ENCODE measurements at places on chromosomes 3 and 15. TPM values are rescaled to one million over a fixed set of nuclear protein-coding genes. Genes with fewer than 3 reads are reported as not detected.
A peak's percentile ranks its signal among the peaks of the same experiment; 100 is the strongest.

DNA sequence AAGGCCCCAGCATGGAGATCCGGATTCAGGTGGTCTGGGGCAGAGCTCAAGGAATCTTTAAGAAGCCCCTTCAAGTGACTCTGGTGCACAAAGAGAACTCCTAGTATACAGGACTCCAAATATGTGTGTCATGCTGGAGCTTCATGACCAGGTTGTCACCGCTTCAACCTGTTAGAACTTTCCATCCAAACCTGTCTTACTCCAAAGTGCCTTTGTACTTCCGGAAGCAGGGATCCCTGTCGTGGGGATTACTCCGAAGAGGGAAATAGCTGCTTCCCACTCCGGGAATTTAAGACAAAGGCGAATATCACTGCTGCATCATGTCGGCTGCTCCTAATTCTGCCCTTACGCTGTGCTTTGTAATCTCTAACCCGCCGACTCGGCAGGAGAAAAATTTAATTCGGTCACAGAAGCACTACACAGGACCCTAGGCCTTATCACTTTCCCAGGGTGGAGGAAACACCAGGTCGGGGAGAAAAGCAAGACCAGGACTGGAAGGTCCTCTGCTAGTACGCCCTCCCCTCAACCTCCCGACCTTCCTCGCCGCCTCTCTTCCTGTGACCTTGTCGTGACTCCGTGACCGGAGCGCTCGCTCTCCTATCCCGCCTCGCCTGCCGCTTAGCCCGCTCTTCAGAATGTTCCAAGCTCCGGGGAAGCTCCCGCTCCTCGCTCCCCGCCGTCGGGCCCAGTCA, 730 bp downstream of the HIGD1A start:
- DNase-seq: peak; percentile 40

DNA sequence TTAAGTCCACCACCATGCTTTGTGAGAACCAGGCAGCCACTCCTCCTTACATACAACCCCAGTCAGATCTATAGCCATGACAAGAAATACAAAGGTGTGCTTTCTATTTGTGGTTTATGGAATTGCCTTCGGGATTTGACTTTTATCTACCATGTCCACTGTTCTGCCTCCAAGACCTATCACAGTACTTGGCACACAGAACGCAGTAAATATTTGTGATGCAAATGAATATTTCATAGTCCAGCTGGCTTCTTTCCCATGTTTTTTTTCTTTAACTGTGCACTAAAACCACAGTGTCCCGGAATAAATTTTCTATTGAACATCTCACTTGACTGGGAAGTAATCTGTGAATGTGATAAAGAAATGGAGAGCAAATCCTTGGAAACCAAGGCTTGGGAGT, 314.7 kb downstream of the RORA start:
- no peak for DNase-seq

DNA sequence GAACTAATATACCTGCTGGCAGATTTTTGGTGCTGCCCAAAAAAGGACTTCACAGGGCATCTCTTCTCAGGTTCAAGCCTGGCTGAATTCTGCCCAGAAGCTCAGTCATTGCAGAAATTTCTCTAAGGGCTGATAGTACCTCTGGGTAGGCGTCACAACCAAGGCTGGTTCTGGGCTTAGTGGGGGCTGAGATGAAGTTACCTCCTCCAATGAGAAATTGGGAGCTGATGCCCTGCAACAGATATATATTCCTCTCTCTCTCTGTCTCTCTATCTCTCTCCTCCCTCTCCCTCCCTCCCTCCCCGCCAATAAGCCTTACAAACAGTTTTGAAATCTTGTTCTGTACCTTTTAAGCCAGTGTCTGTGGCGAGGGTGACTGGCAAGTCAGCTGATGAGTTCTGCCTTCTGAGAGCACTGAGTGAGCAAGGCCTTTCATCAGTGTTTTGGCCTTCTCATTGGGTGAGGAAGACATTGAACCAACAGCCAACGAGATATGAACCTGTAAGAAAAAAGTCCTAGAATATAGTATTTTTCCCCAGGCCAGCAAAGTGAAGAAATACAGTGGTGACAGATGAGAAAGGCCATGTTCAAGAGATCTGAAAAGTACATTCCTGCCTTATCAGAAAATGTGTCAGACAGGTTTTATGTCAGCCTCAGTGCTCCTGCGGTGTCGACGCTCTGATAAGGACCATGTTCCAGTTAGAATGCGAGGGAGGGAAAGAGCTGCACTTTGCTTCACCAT, 45.5 kb downstream of the TMEM39A start:
- no peak for DNase-seq

- DNase-seq: no peak
Measured at GRCh38 chr15:60788692-60789103, 309.8 kb upstream of the ICE2 start.

DNA sequence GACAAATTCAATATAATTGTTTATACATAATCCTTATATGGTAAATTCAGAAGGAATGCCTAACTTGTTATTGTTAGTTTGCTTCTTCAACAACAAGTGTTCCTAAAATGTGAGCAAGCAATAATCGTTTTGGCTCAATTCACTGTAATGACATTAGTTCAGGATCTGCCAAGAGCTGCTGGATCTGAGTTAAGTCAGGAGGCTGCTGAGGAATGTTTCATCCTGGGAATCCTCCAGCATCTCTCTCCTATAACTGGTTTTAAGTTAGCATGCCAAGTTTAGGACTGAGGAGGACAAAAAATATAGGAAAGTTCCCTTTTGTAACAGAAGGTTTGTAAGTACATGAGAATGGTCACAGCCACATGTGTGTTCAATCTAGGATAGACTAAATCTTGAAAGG, 4.9 kb upstream of the GTF2A2 start:
- DNase-seq: no peak

- no peak for DNase-seq
Measured at GRCh38 chr3:115190747-115191146, 43.7 kb upstream of the ZBTB20 start.

GRCh38 chr3:43388915-43389314, 102.6 kb downstream of the SNRK start:
- DNase-seq: no peak

DNA sequence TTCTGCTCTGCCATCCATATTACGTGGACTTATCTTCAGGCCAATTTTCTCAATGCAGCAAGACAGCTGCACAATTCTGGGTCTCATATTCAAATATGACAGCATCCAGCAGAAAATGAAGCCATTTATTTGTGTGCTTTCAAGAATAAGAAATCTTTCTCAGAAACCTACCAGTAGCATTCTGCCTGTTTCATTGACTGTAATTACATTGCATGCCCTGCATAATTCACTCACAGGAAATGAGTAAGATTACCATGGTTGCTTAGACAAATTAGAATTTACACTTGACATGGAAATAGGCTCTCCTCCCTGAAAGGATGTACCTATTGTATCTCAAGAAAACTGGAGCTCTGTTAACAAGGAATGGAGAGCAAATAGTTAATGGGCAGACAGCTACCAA, 346.6 kb upstream of the DCBLD2 start:
- DNase-seq: peak; percentile 24

- peak; percentile 16 for DNase-seq
Measured at GRCh38 chr3:122563717-122564025, 429 bp downstream of the PARP9 start.

DNA sequence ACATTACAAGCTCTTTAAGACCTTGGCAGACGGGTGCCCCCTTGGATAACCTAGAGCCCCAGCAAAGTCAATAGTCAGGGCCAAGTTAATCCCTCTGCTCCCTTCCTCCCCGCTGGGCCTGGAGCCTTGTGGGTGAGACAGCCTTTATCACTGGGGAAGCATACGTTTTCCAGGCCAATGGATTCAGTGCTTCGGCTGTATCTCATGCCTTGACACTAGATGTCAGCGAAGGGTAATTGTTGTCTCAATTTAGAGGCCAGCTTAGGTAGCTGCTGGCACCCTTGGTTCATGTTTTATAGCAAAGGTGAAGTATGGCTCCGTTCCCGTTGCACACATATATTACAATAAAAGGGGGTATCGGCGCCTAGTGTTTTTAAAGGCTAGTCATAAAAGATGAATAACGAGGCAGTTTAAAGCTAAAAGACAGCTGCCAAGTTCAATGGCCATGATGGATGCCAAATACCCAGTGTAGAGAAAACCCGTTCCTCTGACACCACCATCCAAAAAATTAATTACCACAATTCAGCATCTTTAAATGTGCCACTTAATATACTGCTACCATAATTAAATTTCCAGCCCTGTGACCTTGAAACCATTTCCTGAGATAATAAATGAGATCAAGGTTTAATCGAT, 52.3 kb upstream of the BNIP2 start:
- peak; percentile 41 for DNase-seq

GRCh38 chr3:124761935-124762660, 31.8 kb downstream of the UMPS start:
- DNase-seq: no peak

GRCh38 chr15:71391421-71392088, 276.3 kb downstream of the THSD4 start:
- DNase-seq: no peak

GRCh38 chr3:14122301-14122700, 2.4 kb downstream of the CHCHD4 start:
- DNase-seq: no peak

GRCh38 chr3:124455891-124456290, 274.4 kb upstream of the UMPS start:
- no peak for DNase-seq

DNA sequence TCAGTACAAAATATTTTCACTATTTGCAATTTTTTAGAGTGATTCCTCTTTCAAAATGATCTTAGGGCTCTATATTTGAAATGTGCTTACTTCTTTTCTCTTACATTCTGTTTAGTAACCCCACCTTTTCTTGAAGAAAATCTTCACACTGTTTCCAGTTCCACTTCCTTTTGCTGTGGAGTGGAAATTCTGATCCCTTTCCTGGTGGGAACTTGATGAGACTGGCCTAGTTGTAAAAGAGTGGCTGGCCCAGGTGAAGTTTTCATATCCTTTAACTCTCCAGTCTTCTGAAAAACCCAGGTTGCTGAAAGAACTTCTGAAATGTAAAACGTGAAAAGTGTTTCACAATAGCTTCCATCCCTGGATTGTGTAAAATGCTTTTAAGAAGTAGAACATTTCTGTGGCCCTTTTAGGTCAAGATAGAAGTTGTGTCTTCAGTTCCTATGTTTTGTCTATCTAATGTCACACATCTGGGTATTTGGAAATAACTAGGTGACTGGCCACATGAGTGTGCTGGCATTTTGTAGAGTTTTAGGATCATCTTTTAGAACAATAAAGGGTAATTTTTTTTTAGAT, 84.8 kb upstream of the LRIG1 start:
- DNase-seq: no peak

DNA sequence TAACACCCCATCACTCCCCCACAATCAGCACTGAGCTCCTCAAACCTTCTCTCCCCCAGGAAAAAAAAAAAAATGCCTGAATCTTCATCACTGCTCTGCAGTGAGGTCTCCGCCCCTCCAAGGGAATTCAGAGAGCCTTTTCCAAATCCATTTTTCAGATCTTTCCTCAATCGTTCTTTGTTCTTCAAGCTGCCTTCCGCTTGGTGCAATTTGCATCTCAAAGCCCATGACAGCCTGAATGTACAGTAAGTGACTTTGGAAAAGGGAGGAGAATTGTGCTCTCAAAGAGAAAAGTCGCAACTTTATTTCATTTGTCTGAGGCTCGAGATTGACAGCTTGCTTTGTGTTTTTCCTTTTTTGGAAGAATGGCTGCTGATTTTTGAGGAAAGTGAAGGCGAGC, 75.0 kb downstream of the CORO2B start:
- no peak for DNase-seq

DNA sequence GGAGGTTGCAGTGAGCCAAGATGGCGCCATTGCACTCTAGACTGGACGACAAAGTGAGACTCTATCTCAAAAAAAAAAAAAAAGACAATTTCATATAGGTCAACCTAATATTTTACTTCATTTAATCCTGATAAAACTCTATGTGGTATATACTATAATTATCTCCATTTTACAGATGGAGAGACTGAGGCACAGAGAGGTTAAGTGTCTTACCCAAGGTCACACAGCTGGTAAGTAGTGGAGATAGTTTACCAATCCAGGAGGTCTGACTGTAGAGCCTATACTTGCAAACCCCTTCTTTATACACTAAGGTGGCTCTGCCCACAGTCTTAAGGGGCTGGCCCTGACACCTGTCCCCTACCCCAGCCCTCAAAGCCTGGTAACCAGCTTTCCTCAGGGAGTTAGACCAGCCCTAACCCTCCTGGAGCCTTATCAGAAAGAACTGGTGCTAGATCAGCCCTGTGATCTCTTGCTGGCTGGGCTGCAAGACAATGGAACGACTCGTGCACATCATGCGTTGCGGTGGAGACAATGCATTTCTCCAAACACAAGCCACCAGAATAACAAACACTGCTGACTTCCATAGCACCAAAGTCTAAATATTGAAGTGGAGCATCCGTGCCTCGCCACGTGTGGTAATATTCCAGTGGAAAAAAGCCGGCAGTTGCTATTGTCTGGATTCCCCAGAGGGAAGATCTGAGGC, 60.0 kb upstream of the SMAD3 start:
- DNase-seq: no peak

- DNase-seq: no peak
Measured at GRCh38 chr3:31729082-31729481, 196.4 kb downstream of the STT3B start.

DNA sequence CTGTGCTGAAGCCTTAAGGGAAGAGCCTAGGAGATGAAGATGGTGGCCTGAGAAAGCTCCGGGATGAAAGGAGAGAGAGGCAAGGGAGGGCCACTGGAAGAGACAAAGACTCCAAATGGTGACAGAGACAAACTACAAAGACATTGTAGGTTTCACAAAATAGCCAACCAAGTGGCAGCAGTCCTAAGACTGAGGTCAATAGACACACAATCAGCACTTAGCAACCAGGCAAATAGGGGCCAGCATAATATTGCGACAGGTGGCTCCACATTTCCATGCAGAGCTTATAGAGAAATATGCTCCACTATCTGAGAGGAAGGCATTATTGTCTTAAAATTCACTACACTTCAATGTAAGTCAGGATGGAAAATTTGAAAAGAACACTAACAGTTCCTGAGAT, 22.1 kb upstream of the MYO5C start:
- DNase-seq: no peak

DNA sequence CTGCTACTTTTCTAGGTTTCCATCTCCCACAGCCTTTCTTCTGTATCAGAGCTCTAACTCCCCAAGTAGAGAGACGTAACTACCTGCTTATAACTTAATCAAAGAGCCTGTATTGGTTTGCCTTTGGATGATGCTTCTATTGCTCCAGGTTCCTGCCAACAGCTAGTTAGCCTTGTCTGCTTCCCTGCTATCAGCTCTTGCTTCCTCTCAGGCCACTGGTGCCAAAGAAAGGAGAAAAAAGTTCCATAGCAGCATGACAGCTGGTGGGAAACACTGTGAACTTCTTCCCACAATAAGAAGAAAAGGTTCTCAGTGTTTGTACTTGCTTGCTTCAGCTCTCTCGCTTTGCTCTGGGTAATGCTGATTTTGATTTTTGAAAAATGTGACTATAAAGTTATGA, 206.6 kb downstream of the GBE1 start:
- DNase-seq: no peak

MKRN3 gene
- total RNA-seq: 3.5 TPM

TLR9 gene
- total RNA-seq: not detected

BLM gene
- total RNA-seq: 12.9 TPM

BHLHE40 gene
- 43.2 TPM for total RNA-seq

EDEM1 gene
- total RNA-seq: 17.3 TPM

STARD9 gene
- 5.9 TPM for total RNA-seq

STRIT1 gene
- not detected for total RNA-seq

C2CD4A gene
- not detected for total RNA-seq

HESX1 gene
- total RNA-seq: 1.9 TPM

SNTN gene
- total RNA-seq: not detected

DLG1 gene
- total RNA-seq: 97.2 TPM

Measured in RPMI7951 (cell line).